Naive thymus-derived CD8-positive, alpha-beta T cell (primary cell): ENCODE measurements at places on chromosomes 2 and 18. TPM values are rescaled to one million over a fixed set of nuclear protein-coding genes. Genes with fewer than 3 reads are reported as not detected.

Gene HOXD4
- total RNA-seq: not detected

Gene SERPINB2
- total RNA-seq: 1.5 TPM

Gene NEU4
- not detected for total RNA-seq

- H3K36me3 ChIP-seq: no peaks in the 10 kb centered on the region
- peaks cover 6% of the 10 kb centered on the region for H3K4me1 ChIP-seq
- DNase-seq: no peak
- H3K4me3 ChIP-seq: no peak overlapping the region
These were observed 134.1 kb upstream of the CXCR4 start for GRCh38 chr2:136251885-136252585.

Gene HOXD3
- total RNA-seq: not detected

- no peak for DNase-seq
- H3K4me1 ChIP-seq: no peaks in the 10 kb centered on the region
- no peak overlapping the region for H3K4me3 ChIP-seq
- H3K27me3 ChIP-seq: peaks cover 25% of the 10 kb centered on the region
- H3K27ac ChIP-seq: no peak overlapping the region
These were observed 385.0 kb upstream of the TNP1 start for GRCh38 chr2:217244815-217245214.

Gene TMEM200C
- total RNA-seq: not detected

GRCh38 chr2:19559596-19560240 is 201.3 kb upstream of the OSR1 start:
- peaks cover 2% of the 10 kb centered on the region for H3K4me1 ChIP-seq
- H3K27ac ChIP-seq: no peak overlapping the region
- H3K27me3 ChIP-seq: peaks cover 5% of the 10 kb centered on the region
